Activated naive CD4-positive, alpha-beta T cell treated with anti-CD3 and anti-CD28 coated beads, Interleukin-2, amount 50 U/mL, for 72 hours (primary cell): ENCODE measurements at places on chromosomes 13 and 19. TPM values are rescaled to one million over a fixed set of nuclear protein-coding genes. Genes with fewer than 3 reads are reported as not detected.

DNA sequence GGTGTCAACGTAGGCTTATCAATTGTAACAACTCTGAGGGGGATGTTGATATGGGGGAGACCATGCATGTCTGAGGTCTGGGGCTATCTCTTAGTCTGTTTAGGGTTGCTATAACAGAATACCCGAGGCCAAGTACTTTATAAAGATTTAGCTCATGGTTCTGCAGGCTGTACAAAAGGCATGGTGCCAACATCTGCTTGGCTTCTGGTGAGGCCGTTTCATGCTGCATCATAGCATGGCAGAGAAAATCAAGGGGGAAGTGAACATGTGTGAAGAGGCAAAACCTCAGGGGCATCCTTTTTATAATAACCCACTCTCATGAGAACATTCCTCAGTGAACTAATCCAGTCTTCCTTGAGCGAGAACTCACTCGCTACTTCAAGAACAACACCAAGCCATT, 353.8 kb downstream of the ENOX1 start:
- no peak for DNase-seq

- no peak for DNase-seq
These were observed 6.9 kb downstream of the ETFB start for GRCh38 chr19:51359294-51359693.

GRCh38 chr19:18647371-18647767, 10.5 kb downstream of the KLHL26 start:
- DNase-seq: no peak

GRCh38 chr13:84430015-84430414, 547.7 kb upstream of the SLITRK1 start:
- no peak for DNase-seq

DNA sequence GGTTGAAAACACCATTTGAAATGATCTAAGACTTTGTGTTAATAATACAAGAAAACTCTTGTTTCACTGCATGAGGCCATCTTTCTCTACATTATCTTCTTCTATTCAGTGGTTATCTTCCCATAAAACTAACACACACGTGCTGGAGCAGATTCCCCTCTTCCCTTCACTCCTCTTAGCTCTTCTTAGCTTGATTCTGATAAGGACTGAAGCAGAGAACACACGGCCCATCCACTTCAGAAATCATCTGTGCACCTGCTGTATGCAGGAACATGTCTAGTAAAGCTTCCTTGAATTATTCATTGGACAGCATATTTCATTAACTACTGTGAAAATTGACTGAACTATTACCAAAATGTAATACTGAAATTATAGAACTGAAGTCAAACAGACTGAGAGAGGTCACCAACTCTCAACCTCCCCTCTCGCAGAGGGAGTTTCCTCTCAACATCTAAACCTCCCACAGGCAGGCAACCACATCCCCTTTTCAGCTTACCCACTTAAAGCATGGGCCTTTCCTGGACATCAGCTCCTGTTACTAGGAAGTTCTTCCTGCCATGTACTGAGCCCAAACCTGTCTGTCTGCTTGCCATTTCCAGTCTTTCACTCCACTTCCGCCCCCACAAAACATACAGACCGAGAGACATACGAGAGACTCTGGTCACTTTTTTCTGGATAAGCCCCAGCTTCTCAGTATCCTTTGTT, 113.9 kb downstream of the CRYL1 start:
- DNase-seq: no peak

DNA sequence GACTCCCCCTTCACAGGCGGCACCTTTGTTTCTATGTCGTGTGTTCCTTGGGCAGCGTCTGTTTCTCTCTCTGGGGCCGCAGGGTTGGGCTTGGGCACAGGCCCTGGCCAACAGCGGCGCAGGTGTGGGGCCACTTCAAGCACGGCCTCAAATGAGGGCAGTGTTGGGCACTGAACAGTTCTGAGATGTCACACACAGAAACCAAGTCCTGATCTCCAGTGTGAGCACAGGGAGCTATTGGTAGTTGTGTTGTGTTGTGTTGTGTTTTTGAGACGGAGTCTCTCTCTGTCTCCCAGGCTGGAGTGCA, 42.7 kb downstream of the GATAD2A start:
- DNase-seq: no peak

- DNase-seq: no peak
These were observed 339.1 kb upstream of the OBI1 start for GRCh38 chr13:78997902-78998629.

GRCh38 chr19:43306097-43306496, 36.8 kb upstream of the PSG9 start:
- DNase-seq: no peak

GRCh38 chr19:10238172-10238783, 7.1 kb upstream of the S1PR2 start:
- DNase-seq: no peak

DNA sequence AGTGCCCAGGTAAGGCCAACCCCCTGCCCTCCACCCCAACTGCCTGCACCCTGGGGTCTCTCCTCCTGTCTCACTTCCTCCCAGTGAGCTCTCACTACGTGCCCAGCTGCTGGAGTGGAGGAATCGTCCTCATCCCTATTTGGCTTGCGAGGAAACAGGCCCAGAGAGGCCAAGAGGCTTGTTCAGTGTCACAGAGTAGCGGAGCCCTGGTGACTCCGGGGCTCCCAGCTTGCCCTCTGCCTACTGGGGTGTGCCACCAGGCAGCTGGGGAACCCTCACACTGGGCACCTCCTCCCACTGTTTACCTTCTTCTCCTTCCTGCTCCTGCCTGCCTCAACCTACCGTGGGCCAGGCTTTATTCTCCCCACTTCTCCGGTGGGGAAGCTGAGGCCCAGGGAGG, 5.6 kb downstream of the TMED1 start:
- no peak for DNase-seq

DNA sequence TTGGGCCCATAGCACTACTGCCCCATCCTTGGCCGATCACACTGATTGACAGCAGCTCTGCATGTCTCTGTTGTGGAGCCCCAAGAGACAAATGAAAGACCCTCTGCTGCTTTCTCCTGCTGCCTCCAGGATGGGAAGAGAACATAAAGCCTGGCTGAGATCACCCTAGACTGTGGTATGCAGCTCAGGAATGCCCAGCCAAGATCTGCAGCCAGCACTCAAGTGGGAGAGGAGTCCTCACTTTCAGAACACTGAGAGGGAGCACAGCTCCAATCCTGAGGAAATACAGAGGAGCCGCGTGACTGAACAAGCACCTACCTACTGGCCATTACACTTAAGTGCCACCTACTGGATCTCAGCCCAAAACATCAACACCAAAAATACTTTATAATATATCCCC, 203.0 kb downstream of the POSTN start:
- DNase-seq: no peak

- no peak for DNase-seq
These were observed 110.4 kb upstream of the MBNL2 start for GRCh38 chr13:97111756-97112155.

DNA sequence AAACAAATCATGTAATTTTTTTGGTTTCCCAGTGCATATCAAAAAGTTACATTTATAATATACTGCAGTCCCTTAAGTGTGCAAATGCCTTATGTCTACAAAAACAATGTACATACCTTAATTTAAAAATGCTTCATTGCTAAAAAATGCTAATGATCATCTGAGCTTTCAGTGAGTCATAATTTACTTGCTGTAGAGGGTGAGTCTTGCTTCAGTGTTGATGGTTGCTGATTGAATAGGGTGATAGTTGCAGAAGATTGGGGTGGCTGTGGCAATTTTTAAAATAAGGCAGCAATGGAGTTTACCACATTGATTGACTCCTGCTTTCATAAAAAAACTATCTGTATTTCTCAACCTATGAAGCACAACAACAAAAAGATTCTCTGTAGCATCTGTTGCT, 613.9 kb downstream of the TBC1D4 start:
- DNase-seq: no peak

DNA sequence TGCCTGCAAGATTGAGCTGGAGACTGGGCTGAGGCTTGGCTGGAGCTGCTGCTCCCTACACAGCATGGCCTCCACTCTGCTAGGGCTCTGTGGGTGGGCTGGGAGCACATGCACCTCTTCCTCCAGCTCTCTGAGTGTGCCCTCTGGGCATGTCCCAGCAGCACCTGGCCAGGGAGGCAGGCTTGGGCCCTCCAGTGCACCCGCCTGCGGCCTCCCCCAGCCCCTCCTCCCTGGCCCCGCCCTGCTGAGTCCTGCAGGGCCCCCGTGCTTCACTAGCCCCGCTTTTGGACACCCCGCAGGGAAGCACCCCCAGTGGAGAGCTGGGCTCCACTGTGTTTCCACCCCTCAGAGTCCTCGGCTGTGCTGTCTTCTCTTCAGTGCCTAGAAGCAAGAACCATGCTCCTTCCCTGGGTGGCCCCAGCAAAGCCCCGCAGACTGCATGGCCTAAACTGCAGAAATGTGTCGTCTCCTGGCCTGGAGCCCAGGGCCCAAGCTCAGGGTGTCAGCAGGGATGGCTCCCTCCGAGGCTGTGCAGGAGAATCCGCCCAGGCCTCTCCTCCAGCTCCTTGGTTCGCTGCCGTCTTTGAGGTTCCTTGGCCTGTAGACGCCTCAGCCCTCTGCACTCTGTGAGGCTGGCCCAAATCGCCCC, 5.0 kb upstream of the TEX29 start:
- DNase-seq: no peak

GRCh38 chr19:46678110-46678732, 17.2 kb upstream of the DACT3 start:
- no peak for DNase-seq

- DNase-seq: peak; percentile 65
These were observed 22.8 kb upstream of the ZBTB7A start for GRCh38 chr19:4089400-4089908.

DNA sequence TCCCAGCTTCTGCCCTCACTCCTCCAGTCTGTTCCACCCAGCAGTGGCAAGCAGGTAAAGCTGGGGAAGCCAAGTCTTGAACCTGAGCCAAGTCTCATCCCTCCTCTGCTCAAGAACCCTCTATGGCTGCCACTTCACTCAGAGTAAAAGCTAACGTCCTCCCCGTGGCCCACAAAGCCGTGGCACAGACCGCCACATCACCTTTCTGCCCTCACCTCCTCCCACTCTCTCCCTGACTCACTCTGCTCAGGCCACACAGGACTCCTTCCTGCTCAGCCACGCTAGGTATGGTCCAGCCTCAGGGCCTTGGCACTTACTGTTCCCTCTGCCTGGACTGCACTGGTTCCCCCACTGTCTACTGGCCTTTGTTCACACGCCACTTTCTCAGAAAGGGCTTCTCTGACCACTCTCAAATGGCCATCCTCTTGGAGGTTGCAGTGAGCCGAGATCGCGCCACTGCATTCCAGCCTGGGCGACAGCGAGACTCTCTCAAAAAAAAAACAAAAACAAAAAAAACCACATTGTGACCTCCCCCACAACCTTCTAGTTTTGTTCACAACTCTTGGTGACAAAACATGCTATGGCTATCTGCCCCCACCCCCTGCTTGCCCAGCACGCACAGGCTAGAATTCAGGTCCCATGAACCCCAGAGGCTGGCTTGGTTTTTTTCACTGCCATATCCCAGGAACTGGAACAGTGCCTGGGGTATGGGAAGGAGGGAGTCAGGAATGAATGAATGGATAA, 15.8 kb downstream of the NDUFB7 start:
- DNase-seq: peak; percentile 68

- peak; percentile 52 for DNase-seq
These were observed 13.5 kb upstream of the PLA2G4C start for GRCh38 chr19:48123907-48124651.

DNA sequence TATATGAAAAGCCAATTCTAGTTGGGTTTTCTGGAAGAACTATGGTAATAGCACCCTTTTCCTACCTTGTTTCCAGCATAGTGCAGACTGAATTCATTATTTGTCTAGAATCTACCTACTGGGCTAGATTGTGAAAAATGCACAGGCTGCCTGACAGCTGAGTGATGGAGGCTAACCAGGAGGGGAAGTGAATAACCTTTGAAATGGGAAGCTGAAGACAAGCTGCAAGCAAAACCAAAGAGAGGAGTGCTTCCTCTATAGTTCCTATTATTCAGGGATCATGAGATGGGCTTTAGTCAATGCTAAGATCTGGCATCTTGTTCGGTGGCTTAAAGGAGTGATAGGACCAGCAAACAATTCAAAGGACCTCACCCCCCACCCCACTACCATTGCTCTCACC, 26.9 kb downstream of the MZT1 start:
- DNase-seq: no peak

STK11 gene
- total RNA-seq: 73.1 TPM

CYP4F8 gene
- not detected for total RNA-seq

FAM216B gene
- not detected for total RNA-seq

PTH2 gene
- total RNA-seq: not detected

SYNGR4 gene
- not detected for total RNA-seq

TUBA3C gene
- not detected for total RNA-seq

ADAMTSL5 gene
- total RNA-seq: 2.0 TPM

SLITRK6 gene
- not detected for total RNA-seq

CEACAM7 gene
- total RNA-seq: not detected

HRC gene
- not detected for total RNA-seq

CEACAM21 gene
- 24.7 TPM for total RNA-seq

CAB39L gene
- total RNA-seq: 5.2 TPM

KIR2DL1 gene
- total RNA-seq: not detected
